ENCODE measurements at places on chromosomes 3 and 15.
A peak's percentile ranks its signal among the peaks of the same experiment; 100 is the strongest.

DNA sequence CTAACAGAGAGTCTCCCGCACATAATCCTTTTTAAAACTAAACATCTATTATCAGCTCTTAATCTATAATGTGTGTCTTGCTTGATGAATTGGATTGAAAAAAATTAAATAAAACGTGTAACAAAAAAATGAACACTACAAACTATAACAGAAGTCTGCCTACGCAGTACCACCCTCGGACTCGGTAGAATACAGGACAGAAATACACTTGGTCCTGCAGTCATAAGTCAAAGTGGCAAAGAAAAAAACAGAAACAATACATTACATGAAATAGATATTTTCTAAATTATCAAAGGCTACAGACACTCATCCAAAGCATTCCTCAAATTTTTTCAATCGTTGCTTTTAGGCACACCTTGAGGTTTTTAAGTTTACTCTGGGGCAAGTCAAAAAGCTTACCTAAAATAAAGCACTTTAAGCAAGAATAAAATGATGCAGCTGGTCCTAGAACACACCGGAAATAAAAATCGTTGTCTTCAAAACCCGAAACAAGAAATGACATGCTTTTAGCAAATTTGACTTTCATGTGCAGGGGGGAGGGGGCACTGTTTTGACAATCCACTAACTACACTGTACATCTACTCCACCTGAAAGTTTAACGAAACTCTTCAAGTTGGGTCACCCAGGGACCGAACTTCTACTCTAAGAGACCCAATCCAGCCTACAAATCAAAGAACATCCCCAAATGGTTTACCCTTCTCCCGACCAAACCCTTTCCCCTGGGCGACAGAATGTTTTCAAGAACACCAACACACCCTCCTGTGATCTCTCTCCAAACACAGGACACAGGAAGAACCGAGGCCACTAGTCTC lies 1.3 kb downstream of the ADAM10 start:
- DNase-seq = no peak

DNA sequence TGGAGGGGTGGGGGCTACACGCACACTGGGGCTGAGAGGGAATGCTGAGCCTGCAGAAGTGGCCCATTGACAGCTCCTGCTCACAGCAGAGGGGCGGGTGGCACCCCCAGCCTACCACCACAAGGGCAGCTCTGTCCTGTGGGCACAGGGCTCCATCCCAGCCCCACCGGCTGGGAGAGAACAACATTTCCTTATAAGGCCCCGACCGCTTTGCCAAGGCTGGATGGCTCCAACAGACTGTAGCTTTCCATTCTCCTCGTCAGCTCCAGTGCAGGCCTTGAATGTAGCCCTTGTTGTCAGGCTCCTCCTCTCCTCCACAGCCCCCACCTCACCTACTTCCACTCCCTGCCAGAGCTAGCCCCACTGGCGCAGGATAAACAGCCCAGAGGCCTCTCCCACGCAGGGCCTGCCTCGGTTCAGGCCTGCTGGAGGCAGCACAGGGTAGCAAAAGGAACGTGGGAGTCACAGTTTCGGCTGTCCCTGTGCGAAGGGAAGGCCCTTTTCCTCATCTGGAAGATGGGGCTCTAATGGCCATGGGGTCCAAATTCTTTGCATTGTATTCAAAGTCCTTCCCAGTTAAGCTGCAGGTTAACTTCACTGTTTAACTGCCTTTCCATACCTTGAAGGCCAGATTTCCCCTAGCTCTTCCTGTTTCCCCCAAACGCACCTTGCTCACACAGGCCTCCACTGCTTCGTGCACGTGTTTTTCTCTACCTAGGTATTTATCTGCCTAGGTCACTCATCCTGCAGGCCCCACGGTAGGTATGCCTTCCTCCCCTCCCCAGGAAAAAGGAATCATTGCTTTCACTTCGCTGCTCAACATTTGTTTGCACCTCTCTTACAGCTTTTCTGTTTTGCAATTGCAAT lies 101.6 kb upstream of the LPP start:
- no peak for DNase-seq

DNA sequence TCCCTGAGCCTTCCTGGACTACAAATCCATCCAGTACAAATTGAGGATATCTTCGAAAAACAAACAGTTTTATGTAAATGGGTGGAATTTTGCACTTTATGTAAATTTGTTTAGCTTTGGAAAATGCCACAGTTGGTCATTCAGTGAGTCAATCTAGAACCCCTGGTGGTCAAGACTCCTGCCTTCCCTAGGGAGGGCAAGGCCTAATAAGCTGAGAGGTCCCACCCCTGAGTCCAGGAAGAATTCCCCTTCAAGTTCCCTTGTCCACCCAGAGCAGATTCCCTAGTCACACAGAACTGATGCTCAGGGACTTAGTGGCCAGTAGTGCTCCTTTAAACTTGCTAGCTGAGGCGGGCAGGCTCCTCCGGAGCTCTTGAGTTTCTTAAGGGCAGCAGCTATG lies 6.1 kb upstream of the RUBCN start:
- no peak for DNase-seq

- peak; percentile 97 for DNase-seq
Observed at GRCh38 chr3:176147251-176147650, 1050.0 kb downstream of the TBL1XR1 start.

All from NCI-H748 treated with DMSO at 0.1 percent for 48 hours (cell line).